Fibroblast of lung (primary cell): ENCODE measurements at places on chromosomes 1 and 21. TPM values are rescaled to one million over a fixed set of nuclear protein-coding genes. Genes with fewer than 3 reads are reported as not detected.
A peak's percentile ranks its signal among the peaks of the same experiment; 100 is the strongest.

Gene SERPINC1
- total RNA-seq, result under 0.01 TPM in 1 of 2 replicates, not detected in the other

DNA sequence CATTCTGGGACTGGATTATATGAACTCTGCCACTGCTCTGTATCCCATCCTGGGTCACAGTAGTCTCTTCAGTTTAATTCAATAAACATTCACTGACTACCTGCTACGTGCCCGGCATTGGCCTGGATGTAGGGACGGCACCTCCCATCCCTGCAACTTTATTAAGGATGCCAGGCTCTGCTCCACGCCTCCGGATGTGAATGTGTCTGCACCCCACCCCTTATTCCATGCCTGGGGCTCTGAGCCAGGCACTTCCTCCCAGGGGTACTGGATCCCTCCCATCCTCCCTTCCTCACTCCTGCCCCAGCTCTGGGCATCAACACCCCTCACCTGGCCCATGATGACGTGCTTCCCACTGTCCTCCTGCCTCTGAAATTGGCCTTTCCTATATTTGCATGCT lies 53.7 kb downstream of the KCNN3 start:
- DNase-seq, result no peak

GRCh38 chr1:212053993-212054392 lies 18.4 kb downstream of the DTL start:
- DNase-seq, result no peak

Gene SELL
- total RNA-seq, result under 0.01 and 0.17 TPM in 2 replicates

Gene RHBDL2
- 0.26 and 1.5 TPM in 2 replicates for total RNA-seq

DNA sequence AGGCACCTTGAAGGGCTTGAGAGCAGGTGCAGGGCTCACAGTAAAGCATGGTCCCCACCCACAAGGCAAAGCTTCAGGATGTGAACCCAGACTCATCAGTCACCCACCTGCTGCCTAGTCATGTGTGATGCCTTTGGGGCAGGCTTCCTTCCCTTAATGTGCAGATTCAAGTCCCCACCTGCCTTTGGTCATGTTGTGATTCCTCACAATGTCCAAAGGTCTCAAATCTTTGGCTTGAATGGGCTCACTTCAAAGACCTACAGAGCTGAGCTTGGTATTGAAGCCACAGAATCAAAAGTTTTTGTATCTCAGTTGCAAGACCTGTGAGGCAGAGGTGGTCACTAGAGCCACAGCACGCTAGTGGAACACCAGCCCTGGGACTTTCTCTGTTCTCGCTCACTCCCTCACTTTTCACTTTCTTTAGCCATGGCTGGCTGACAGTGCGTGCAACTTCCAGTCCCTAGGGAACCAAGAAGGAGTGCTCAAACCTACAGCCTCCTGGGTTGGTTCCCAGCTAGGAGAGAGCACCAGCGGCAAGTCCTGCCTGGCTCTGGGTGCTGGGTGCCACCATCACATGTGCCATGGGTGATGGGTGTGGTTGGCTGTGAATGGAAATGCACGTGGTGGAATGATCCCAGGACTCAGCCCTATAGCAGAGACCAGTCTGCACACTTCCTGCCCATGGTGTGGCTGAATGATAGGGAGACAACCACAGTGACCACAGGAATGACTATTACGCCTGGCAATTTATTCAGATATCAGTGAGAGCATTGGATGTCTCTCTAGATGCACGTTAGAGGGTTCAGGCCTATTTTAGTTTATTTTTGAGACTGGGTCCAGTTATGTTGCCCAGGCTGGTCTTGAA lies 26.4 kb upstream of the CLIC6 start:
- DNase-seq, result peak; percentile 76

GRCh38 chr1:89147678-89148658 lies 22.1 kb upstream of the GBP2 start:
- no peak for DNase-seq

DNA sequence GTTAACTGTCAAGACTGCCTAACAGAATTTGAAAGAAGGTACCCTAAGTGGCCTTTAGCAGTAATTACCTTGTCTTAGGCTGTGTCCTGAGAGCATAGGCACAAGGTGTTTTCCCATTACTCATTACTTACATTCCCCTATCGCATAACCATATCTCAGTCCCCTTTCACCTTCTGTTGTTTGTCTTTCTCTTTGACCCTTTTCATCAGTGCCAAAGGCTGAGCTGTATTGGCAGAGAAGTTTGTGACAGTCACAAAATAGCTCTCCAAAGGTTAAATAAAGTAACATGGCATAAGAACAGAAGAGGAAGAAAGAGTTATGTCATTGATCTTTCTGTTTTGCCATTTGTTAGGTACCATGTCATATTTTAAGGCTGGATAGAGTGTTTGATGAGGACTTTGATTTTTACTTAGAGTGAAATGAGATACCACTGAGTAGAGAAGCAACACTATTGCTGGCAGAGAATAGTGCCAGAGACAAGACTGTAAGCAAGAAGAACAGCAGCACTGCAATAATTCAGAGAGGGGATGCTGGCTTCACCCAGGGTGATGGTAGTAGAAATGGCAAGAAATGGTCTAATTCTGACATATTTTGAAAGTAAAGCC lies 497.8 kb downstream of the TTLL7 start:
- no peak for DNase-seq

GRCh38 chr1:229696385-229696784 lies 70.3 kb downstream of the URB2 start:
- DNase-seq, result no peak

DNA sequence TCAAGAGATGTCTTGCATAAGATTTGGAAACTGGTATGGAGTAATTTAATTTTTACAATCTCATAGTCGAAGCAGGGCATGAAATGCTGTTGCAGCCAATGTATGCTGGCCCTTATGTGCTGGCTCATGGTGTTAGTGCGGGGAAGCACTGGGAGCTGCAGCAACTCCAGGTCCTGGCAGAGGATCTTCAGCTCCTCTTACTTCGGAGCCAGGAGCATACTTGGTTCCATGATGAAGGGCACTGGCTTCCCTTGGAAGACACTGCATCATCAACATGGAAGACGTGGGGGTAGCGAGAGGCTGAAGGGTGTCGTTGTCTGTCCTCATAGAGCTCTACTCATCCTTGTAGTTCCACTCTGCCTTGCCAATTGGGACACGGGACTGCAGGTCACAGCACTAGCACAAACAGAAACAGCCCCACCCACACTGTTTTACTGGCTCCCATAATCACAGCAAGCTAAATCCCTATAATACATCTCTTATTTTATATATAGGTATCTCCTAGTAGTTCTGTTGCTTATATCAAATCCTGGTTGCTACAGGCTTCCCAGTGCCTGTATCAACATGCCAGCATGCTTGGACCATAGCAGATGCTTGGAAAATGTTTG lies 22.4 kb downstream of the PLA2G2D start:
- no peak for DNase-seq

Gene CTH
- 3.6 and 9.7 TPM in 2 replicates for total RNA-seq

Gene RSBN1
- 8.7 and 9.4 TPM in 2 replicates for total RNA-seq

DNA sequence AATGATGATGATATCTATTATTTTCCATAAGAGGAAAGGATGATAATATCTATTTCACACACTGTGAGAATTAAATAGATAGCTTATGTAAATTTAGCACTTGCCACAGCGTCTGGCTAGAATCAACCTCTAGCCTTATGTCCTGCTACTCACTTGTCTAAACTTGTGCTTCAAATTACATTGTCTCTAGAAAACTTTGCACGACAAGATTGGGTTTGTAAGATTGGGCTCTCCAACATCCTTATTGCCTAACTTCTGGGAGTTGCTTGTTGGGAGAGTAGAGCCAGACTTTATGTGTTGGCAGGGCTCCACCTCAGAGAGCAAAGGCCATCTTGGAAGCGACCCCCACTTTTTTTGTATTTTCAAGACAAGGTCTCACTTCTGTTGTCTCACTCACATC lies 50.0 kb upstream of the POGK start:
- DNase-seq, result no peak

- DNase-seq, result no peak
Observed at GRCh38 chr21:45525153-45525909, 16.9 kb downstream of the SLC19A1 start.

- DNase-seq, result no peak
Observed at GRCh38 chr1:8329439-8329838, 11.5 kb downstream of the SLC45A1 start.

DNA sequence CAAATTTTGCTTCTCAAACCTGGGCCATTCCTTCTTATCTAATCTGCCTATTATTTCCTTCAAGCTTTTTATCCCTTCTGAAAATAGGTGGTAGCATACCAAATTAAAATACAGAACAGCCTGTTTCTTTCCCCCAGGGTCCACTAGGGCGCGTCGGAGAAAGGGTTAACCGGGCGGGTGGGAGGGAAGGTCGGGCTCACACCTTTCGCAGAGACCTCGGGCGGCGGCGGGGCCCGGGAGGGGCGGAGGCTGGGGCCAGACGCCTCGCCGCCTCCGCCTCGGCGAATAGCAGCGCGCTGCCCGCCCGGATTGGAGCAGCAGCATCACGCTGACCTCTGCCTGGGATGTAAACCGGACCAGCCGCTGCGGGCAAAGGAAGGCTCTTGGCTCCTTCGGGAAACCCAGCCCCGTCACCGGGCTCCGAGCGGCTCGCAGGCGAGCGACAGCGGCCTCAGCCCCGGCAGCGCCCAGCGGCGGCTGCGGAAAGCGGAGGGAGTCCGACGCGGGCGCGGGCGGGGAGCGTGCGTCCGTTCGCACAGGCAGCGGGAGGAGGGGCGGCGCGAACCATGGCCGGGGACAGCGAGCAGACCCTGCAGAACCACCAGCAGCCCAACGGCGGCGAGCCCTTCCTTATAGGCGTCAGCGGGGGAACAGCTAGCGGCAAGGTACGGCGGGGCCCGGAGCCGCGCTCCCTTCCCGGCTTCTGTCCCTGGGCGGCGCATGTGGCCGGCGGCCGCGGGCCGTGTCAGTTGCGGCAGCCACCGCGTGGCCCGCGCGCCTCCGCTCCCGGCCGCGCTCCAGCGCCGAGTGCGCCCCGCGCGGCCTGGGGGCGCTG lies at the start of gene UCK2:
TSS of gene UCK2 (plus strand) at position 347 of the 835 bp plus-strand sequence. CDS start at position 567, 220 bp downstream.
- DNase-seq, result peak; percentile 81

GRCh38 chr1:204207136-204207616 lies 6.6 kb downstream of the GOLT1A start:
- peak; percentile 12 for DNase-seq

- no peak for DNase-seq
Observed at GRCh38 chr1:116755066-116755465, 836 bp downstream of the CD2 start.

GRCh38 chr1:15616373-15617172 lies 685 bp upstream of the DDI2 start:
- DNase-seq, result peak; percentile 66

DNA sequence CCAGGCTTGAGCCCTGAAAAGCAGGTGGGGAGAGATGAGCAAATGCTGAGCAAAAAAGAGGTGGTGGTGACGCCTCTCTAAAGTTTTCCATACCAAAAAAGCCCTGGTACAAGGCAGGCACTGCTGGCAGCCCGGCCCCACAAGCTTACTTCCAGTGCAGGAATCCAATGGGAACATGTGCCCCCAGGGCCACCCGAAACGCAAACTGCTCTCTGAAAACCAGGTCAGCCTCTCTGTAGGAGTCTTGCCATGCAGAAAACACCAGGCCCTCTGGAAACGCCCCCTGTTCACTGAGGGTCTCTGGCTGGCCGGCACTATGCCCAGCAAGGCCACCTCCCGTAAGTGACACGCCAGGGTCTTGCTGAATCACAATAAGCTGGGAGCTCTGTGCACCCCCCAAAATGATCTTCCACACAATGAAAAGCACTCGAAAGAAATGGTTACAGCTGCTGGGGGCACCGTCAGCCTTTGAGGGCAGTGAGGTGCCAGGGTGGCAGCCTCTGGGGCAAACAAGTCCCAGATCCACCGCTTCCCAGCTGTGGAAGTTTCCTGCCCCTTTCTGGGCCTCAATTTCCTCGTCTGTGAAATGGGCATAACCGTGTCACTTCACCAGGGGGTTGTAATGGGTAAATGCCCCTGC lies 170.5 kb downstream of the TOMM20 start:
- no peak for DNase-seq

Gene ALG14
- total RNA-seq, result 3.8 and 4.6 TPM in 2 replicates

GRCh38 chr1:99594205-99594604 lies 51.7 kb upstream of the PALMD start:
- no peak for DNase-seq

Gene CLCNKB
- total RNA-seq, result under 0.01 and 0.33 TPM in 2 replicates

- DNase-seq, result no peak
Observed at GRCh38 chr21:25528515-25528914, 78.8 kb downstream of the MRPL39 start.

Gene LCE2C
- total RNA-seq, result not detected in 2 replicates

Gene FCRL1
- total RNA-seq, result not detected in 2 replicates

- peak; percentile 63 for DNase-seq
Observed at GRCh38 chr1:194723067-194723466, 1536.7 kb upstream of the B3GALT2 start.

GRCh38 chr1:190476806-190477205 lies 858 bp downstream of the BRINP3 start:
- no peak for DNase-seq

DNA sequence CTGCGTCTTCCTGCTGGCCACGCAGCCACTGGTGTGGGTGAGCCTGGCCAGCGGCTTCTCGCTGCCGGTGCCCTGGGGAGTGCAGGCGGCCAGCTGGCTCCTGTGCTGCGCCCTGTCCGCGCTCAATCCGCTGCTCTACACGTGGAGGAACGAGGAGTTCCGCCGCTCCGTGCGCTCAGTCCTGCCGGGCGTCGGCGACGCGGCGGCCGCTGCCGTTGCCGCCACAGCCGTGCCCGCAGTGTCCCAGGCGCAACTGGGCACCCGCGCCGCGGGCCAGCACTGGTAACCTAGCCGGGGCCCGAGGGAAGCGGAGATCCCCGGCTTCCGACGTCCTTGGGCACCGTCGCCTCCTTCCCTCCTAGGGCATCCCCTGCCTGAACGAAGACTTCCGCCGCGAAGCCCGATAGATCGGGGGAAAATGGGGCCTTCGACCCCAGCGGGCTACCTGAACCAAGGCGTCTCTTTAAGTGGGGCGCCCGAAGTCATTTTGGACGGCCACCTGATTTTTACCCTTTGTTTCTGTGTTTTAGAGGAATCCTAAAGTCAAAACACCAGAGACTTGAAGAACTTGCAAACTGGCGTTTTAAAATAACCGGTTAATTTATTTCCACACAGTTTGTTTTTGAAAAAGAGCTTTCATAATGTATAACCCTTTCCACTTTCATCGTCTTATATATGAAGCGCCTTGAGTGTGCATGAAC lies 2.0 kb downstream of the GPR88 start:
- peak; percentile 19 for DNase-seq

DNA sequence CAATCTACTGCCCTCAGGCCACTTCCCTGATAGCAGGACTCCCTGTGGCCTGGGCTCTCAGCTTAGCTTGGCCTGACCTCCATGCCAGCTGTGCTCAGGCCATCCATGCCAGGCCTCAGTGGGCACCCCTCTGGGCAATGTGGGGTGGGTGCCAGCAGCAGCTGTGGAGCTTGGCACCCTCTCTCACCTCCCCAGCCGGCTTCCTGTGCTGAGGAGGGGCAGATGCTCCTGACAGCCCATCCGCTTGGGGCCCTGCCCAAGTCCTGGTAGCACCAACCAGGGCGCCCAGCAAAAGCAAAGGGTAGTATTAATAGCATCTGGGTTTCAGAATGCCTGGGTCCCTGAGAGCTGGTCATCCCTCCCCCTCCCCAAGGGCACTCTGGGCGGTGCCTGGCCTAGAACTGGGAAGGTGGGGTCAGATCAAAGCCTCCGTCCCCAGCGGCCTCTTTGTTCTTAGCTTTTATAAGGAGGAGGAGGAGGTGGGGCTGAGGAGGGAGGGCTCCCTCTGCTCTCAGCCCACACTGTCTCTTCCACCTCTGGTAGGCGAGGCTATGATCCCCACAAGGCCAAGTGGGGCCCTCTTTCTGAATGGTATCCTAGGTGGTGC lies 6.1 kb downstream of the EFNA4 start:
- no peak for DNase-seq

Gene RNF186
- total RNA-seq, result not detected in 2 replicates

Gene OR2L2
- under 0.01 TPM in 1 of 2 replicates, not detected in the other for total RNA-seq

- no peak for DNase-seq
Observed at GRCh38 chr1:56787330-56787729, 31.9 kb downstream of the FYB2 start.

Gene TRIM46
- 3.1 and 4.0 TPM in 2 replicates for total RNA-seq

Gene OR2L5
- not detected in 2 replicates for total RNA-seq

Gene FLVCR1
- total RNA-seq, result 6.4 and 7.3 TPM in 2 replicates

Gene PRR9
- not detected in 2 replicates for total RNA-seq
